Activated CD8-positive, alpha-beta T cell treated with anti-CD3 and anti-CD28 coated beads for 36 hours (primary cell): ENCODE measurements at places on chromosomes 1 and 21. TPM values are rescaled to one million over a fixed set of nuclear protein-coding genes. Genes with fewer than 3 reads are reported as not detected.

- DNase-seq = no peak
These were observed 110.4 kb upstream of the C1orf21 start for GRCh38 chr1:184276416-184276815.

DNA sequence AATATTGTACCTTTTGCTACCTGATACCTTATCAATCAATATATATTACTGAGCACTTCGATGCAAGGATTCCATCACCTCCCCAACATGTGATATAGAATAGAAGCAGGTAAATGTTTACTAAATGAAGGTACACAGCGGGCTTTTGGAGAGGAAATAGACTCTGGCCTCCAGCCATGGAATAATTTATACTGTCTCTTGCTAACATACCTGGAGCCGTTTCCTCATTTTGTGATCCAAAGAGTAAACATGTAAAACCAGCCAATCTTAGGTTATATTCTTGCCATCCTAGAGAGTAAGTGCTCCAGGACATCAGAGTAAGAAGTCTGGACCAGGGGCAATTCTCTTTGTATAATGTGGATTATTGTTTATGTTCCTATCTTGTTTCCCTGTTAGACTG is 39.4 kb downstream of the NDUFS5 start:
- DNase-seq = no peak

DNA sequence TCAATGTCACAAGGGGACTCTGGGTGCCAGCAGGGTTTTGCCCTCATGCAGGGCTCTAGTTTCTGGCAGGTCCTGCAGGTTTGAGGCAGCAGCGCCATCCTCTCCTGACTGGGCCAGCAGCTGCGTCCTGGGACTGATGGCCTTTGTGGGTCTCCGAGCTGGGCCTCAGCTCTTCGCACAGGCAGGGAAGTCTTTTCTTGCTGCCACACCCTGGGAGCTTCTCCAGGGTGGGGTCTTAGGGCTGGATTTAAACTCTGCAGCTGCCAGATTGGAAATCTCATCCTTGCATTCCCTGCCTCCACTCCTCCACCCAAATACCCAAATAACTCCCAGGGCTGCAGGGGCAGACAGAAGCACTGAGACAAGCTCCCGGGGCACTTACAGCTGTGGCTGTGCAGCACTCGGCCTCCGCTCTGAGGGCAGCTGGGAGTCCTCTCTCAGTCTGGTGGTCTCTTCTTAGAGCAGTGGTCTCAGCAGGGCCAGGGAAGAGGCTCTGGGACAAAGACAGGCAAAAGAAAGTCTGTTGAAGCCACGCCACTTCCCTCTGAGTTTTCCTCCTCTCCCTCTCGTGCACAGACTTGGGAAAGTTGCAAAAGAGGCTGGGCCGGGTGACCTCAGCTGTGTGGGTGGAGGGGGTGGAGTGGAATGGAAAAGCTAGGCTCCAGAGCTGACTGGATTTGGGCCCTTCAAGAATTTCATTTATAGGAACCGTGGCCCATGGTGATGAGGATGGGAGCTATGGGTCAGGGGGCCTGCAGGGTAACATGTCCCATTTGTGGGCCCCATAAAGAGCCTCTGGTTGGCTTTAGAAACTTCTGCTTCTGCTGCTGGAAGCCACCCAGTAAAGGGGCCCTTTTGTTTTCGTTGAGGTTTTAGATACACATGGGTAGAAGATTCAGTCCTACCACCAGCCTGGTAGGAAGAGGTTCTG is at the start of gene RAB7B:
Gene RAB7B (minus strand): TSS at position 525 of the 931 bp plus-strand sequence. CDS start 9,260 bp downstream, outside the sequence.
- DNase-seq = no peak

The CFAP141 gene
- not detected for total RNA-seq
